ENCODE measurements at places on chromosomes 4 and X.

DNA sequence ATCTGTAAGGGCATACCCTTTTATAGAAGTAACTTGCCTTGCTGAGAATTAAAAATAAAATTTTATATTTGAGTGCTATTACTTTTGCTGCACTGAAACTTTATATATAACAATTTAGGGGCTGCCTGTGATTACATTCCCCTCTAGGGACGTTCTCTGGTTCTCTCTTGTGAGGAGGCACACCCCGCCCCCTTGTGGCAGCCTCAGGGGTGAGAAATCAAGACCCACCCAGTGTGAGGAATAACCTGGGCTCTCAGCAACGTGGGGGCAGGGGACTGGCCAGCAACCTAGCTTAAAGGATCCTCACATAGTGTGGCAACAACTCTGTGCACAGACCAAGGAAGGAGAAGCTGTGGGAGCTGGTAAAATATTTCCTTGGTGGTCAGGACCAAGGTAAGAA is 43.7 kb downstream of the MAGEA9 start:
- peak; percentile 0 for DNase-seq

- DNase-seq = no peak
Measured at GRCh38 chr4:56656346-56656643, 24.8 kb downstream of the HOPX start.

GRCh38 chrX:10032147-10032546 is 65.0 kb downstream of the CLDN34 start:
- no peak for DNase-seq

DNA sequence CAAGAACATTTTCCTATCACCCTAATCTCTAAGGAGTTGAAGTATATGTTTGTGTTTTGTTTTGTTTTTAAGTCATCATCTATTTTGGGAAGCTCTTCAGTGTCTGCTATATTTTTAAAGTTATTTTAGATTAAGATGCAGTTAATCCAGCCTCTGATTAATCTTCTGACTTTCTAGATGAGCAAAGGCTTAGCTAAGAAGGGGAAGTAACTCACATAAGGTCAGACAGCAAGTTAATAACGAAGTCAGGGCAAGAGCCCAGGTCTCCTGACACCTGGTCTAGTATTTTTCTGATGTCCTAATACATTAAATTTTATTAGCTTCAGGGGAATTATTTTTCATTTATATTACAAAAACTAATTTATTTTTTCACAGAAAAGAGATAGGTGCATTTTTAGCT is 168.5 kb downstream of the SOWAHB start:
- DNase-seq = no peak

DNA sequence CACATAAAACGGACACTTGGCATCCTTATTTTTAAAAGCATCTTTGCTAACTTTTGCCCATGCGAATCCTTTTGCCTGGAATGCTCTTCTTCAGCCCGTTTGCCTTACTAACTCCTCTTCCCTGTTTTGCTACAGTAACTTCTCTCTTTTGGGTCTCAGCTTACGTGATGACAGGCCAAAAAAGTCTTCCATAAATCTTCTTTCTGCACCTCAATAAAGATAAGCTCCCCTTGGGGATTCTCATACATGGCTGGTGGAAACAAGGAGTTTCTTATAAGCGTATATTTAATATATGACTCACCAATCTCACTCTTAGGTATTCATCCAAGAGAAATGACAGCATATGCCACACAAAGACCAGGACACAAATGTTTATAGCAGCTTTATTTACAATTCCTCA is 192.7 kb downstream of the RCHY1 start:
- DNase-seq = no peak

GRCh38 chr4:93828332-93828994 is at the start of gene ATOH1:
Gene ATOH1 (plus strand): TSS chr4:93828753. CDS start chr4:93828927, 174 bp downstream.
- peak; percentile 41 for DNase-seq

DNA sequence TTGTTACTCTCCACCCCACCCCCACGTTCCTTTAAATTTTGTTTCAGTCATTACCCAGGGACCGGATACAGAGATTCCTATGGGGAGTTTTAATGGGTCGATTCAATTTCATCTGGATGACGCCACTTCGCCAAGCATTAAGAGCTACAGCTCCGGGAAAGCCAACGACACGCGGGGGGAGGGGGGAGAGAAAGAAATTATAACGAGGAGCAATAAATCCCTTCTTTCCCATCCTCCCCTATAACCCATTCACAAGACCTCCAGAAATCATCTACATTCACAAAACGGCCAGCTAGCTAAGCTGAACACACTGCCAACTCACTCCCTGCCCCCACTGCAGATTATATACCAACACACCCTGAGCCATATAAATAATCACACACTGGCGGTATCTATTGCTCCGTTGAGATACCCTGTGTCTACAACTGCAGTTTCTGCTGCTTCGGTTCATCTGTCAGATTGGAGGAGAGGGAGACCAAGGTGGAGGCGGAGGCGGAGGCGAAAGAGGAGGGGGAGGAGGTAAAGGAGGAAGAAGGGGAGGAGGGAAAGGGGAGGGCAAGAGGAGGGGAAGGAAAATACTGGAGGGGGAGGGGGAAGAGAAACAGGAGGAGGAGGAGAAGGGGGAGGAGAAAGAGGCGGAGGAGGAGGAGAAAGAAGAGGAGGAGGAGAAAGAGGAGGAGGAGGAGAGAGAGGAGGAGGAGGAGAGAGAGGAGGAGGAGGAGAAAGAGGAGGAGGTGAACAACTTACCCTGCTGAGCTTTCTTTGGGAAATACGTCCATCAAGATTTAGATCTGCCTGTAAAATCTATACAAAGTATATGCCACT is 113.9 kb upstream of the VAMP7 start:
- DNase-seq = peak; percentile 44

GRCh38 chrX:100409610-100410590 is at the start of gene PCDH19:
Gene PCDH19 (minus strand): TSS chrX:100410273. CDS start chrX:100408597, 1,676 bp downstream.
- no peak for DNase-seq

GRCh38 chr4:182886205-182886604 is 31.0 kb downstream of the DCTD start:
- DNase-seq = no peak

GRCh38 chr4:14184265-14184664 is 556.7 kb upstream of the BOD1L1 start:
- DNase-seq = no peak

GRCh38 chr4:54677416-54677815 is 19.7 kb downstream of the KIT start:
- DNase-seq = no peak

DNA sequence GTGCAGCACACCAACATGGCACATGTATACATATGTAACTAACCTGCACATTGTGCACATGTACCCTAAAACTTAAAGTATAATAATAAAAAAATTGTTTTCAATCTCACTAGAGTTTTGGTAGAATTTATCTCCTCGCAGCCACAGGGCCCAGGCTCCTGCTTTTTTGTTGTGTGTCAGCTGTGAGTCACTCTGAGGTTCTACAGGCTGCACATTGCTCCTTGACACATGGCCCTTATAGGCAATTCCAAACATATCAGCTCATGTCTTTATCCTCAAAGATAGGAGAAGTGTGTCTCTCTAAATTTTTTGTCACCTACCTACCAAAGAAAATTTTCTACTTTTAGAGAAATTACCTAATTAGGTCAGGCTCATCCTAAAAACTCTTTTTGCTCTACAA is 252.1 kb upstream of the ADGRL3 start:
- DNase-seq = no peak

Data from LoVo (cell line).